Activated CD8-positive, alpha-beta memory T cell treated with anti-CD3 and anti-CD28 coated beads for 1 hour (primary cell): ENCODE measurements at places on chromosomes 1 and 21.

- DNase-seq = no peak
Measured at GRCh38 chr1:110859062-110859461, 13.9 kb upstream of the CD53 start.

DNA sequence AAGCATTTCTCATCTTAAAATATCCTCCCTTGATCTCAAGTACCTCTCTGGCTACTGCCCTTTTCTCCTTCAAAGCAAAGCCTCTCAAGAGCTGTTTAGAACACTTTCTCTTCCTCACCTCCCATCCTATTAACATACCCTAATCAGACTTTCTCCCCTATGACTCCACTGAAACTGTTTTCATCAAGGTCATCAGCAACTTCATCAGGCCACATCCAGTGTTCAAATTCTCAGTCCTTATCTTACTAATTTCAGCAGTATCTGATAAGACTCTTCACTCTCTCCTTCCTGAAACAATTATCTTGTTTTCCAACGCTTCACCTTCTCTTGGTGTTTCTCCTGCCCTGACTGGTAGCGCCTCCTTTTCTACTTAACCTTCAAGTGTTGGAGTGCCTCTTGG, 1.5 kb upstream of the RAP1A start:
- no peak for DNase-seq

DNA sequence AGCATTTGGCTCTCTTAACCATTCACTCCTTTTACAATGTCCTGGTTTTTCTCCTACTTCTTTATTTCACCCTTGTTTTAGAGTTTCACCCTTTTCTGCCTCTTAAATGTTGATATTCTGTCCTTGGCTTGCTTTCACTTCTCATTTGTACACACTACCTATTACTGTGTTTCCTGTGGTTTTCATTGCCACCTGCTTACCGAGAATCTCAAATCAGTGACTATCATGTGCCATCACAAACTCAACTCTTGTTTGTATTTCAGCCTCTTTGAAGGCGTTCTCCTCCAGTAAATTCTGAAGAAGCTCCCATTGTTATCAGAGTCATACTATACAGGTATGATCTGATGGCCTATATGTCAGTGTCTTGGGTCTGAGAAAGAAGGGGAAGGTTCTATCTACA, 65.7 kb downstream of the NPHS2 start:
- DNase-seq = no peak

DNA sequence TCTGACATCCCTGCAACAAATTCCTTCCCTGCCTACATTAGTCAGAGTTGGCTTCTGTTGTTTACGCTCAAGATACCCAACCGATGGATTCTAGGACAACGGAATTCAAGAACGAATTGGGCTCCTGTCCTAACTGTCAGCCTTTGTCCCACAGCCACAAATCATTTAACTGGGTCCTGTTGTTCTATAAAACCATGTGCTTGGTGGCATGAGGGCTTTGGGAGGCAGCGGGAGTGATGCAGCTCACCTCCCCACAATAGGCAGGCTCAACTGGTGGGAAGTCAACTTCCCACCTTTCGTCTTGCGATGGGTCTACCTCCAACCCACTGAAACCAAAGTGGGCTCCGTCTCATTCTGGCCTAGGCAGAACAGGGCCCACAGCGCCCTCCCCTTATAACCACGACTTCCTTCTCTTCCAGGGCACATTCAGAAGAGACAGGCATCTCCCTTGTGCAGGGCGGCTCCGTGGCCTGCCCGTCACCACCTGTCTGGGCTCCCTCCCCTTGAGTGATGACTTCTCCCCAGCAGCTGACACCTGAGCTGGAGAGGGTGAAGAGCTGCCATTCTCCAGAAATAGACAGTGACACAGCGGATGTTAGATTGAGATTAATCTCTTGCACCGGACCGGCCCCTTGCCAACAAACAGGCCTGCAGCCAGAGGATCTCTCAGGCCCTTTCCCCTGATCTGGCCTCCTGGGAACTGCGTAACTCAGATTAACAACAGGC, 26.5 kb downstream of the LRRC38 start:
- DNase-seq = no peak

DNA sequence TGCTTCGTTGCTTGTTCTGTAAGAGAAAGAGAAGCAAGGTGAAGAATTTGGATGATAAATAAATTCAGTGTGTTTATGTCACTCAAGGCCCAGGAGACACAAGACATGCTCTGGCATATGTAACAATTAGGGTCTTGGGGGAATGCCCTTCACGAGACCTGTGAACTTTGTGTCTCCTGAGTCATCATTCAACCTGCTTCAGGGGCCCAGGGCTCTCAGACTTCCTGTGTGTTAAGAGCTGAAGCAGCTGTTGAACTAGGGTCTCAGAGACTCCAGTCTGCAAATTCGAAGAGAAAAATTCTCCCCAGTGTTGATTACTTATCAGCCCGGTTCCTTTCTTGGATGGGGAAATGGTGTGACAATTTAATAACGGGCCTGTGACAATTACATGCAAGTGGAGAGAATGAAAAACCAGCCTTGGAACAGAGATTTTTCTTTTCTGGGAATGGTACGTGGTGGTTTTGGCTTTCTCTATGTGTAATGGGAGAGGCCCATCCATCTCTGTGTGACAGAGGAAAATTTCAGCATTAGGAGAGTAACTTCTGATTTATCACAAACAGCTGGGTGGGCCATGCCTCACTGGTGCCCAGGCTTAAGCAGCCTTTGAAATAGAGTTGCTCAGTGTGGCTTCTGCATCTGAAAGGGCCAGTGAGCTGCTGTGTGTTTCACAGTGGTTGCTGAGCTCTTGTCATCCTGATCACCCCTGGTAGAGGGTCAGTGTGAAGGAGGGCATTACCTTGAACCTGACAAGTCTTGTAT, 22.4 kb downstream of the HUNK start:
- DNase-seq = no peak

GRCh38 chr1:39675220-39675619, 3.3 kb upstream of the NT5C1A start:
- DNase-seq = no peak

DNA sequence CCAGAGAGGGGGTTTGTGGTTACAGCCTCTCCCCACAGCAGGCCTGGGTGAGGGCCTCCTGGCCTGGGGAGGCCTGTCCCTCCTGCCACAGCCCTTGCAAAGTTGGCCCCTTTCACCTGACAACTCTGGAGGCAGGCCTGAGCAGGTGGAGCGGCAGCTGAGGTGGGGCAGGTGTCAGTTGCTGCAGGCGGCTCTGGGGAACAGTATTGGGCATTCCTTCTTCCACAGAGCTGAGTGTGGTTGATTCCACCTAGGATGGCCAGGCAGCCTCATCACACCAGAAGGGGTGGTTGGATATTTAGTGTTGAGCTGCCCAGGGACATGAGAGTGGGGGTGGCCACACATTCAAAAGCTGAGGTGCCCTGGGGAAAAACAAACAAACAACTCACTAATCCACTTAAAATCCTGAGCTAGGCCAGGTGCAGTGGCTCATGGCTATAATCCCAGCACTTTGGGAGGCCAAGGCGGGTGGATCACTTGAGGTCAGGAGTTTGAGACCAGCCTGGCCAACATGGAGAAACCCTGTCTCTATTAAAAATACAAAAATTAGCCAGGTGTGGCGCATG, 31.1 kb downstream of the PIGP start:
- DNase-seq = no peak

DNA sequence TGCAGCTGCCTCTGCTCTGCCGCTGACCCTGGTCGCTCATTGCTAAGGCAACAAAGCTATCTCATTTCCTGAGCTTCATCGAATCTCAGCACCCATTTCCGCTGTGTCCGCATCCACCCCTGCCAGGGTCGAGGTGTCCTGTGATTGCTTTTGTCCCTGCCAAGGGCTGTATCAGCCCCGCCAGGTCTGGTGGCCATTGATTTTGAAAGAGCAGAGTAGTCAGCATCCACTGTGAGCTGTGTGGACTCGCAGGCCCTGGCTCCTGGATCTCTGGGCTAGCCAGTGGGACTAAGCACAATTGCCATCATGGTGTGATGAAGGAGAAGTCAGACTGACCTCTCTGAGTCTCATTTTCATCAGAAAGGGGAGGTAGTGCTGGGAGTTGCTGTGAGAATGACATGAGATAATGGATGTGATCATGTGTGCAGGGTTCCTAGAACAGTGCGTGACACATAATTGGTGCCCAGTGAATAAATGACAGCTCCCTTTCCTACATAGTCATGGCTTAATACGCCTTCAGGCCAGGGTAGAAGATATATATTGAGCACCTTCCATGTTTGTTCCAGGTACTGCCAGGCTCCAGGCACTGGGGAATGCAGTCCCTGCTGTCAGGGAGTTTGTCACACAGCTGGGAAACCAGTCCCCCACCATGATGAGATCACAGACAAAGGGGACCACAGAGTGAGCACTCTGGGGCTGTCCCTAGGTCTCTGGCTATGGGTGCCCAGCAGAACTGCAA, 32.1 kb downstream of the NAV1 start:
- no peak for DNase-seq

DNA sequence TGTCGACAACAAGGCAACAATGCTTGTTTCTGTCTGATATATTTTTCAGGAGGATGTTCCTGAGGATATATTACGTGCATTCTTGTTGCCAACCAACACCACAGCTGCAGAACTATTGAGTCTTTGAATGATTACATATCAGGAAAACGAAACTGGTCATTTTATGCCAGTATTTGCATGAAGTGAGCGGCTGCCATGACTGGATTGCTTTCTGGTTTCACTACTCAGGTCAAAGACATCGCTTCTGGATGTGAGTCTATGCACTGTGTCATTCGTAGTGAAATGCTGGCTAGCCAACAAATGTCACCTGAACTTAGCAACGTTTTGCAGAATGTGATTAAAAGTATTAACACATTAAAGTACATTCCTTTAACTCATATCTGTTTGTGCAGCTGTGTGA, 35.8 kb upstream of the OLFM3 start:
- DNase-seq = no peak

- DNase-seq = no peak
Measured at GRCh38 chr1:62208970-62209369, 14.3 kb downstream of the L1TD1 start.

DNA sequence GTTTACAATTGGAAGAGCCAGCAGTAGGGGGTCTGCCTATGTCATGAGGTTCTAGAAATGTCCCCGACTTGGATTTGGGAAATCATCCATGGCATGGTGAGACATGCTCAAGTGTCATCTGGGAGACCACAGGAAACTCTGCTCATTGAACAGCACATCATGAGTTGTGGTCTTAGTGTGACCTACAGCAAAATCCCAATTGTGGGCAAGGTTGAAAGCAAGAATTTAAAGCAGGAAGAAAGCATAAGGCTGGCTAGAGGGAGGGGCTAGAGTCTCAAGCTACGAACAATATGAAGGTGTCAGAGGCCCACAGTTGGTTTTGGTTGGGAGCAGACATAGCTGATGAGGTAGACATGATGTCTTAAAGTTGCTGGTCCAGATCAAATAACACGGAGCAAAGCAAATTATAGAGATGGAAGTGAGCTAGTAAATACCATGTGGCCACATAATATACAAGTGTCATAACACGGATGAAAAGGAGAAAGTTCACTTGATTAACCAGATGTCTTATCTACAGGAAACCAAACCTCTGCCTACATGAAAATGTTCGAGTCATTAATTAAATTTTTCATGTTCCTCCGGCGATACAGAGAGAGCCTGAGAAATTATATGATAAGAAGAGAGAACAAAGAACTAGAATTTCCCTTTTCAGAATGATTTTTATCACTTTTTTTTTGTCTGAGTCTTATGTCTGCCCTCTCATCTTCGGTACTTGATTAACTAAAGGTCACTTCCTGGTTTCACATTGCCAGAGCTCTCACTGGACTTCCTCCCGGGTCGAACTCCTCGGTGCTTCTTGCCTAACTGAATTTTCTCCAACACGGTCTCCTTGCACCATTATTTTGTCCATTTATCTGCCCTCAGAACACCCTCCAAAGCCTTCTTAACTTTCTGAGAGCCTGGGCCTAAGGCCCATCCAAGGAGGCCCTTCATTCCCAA, 67.5 kb upstream of the DUSP10 start:
- no peak for DNase-seq

- DNase-seq = no peak
Measured at GRCh38 chr1:230493264-230493663, 67.1 kb upstream of the PGBD5 start.

- no peak for DNase-seq
Measured at GRCh38 chr1:202760589-202760988, 47.6 kb downstream of the KDM5B start.

DNA sequence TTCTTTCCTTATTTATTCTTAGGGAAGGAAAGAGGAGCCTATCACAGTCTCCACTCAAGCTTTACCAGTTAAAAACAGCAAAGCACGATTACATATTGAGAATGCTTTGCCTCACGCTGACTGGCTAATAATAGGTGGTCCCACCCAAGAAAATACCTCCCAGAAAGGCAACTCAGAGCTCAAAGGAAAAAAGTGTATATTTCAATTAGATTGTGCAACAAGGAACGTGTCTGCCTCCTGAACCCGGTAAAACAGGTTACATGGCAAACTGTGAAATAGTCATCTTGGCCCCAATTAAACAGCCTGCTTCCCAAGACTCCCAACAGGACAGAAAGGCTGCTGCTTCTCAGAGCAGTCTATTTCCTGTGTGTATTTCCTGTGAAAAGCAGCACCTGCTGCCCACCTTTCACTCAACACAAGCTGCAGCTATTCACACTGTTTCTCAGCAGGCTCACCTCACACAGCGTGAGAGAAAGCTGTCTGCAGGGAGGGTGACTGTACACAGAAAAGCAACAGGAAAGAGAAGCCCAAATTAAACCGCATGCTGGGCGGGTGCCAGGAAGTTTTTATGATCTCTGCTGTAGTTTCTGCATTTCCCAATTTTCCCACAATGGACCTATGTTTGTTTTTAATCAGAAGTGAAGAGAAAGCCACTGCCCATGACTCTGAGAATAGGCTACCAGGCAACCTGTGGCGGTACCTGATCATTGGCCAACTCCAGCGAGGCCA, 44.0 kb downstream of the URB1 start:
- DNase-seq = no peak

- no peak for DNase-seq
Measured at GRCh38 chr1:56062625-56063024, 516.7 kb downstream of the PLPP3 start.

- no peak for DNase-seq
Measured at GRCh38 chr1:107843989-107844388, 121.0 kb downstream of the VAV3 start.

DNA sequence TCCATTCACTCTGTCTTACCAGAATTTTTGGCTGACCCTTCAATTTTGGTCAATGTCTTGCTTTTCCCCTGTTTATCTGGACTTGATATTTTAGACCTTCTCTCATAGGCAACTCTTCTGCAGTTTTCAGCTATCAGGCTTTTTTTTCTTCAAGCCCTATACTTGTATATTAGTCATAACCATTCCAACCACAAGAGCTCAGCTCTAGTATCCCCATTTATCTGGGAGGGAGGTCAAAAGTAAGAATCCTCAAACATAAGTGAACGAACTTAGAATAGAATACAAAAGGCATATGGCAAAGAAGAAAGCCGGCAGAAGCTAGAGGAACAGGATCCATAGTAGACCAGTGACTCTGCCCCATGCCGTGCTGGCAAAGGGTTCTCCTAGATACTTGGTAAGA, 45.9 kb upstream of the TNFSF4 start:
- DNase-seq = no peak
